AML-193 (cell line): ENCODE measurements at places on chromosomes 3 and 15.
A peak's percentile ranks its signal among the peaks of the same experiment; 100 is the strongest.

- DNase-seq = no peak
These were observed 98.1 kb upstream of the SNRPN start for GRCh38 chr15:24856397-24857390.

- DNase-seq = no peak
These were observed 25.7 kb downstream of the ECT2 start for GRCh38 chr3:172776049-172776717.

DNA sequence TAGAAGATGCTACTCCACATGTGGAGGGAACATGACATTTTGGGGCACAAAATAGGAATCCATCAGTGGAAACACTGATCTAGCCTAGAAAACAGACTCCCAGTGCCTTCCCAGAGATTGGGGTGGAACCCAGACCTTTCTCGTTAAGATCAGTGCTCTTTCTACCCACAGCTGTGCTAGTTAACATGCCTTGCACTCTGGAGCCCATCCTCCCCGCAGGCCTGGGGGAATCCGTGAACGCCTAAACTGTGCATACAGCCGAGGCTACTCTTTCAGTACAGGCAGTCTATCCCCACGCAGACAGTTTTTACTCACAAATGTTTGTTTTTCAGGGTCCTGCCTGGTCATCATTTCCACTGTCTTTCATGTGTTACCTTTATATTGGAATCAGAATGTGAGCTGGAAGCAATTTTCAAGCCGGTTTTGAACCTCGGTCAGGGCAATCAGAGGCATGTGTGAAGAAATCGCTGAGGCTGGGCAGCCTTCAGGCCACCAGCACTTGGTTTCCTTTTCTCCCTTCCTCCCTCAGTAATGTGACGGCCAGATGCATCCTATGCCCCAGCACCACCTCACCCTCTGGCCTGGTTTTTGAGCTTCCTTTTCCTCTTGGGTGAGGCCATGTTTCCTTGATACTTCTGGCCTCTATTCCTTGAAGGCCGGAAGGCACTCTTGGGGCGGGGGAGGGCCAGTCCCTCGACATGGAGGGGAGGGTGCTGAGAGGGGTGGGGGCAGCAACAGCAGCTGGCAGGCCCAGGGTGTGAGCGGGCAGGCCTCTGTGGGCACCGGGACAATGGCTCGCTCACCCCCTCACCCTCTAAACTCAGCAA is 123.6 kb upstream of the GALNT15 start:
- no peak for DNase-seq

GRCh38 chr15:74768771-74769342 is 13.0 kb upstream of the CSK start:
- DNase-seq = peak; percentile 43

GRCh38 chr15:39573287-39573686 is 7.6 kb upstream of the THBS1 start:
- no peak for DNase-seq

DNA sequence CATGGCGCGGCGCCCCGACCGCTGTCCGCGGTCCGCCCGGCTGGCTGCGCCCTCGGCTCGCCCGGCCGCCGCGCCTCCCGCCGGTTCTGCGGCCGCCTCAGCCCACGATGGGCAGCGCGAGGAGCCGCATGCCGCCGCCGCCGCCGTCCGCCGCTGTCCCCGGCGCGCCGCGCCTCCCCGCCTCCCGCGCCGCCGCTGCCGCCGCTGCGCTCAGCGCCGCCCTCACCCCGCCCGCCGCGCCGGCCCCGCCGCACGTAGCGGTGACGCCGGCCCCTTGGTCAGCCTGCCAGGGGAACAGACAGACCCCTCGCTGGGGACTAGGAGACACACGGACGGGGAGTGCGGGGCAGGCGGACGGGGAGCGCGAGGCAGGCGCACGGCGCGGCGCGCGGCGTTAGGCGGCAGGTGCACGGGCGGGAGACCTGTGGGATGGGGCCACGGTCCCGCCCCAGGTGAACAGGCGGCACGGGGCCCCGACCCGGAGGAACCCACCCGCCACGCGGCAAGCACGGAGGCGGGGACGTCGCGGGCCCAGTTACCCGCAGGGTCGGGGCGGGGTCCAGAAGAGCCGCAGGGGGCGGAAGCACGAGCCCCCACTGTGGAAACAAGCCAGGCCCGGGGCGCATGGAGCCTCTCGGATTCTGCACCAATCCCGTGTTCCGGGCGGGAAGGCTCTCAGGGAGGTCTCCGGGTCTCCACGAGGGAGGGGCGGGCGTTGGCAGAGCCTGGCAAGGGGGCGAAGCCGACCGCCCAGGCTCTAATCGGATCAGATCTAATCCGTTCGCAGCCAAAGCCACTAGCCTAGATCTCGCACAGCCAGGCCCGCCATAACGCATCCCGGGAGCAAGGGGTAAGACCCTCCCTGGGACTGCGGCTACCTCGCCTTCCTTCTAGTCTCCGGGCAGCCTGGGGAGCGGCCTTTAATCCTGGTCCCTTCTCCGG is at the start of gene CSPG5:
Gene CSPG5, minus strand, starts transcription at position 175 of the 942 bp plus-strand sequence. Its CDS starts 172 bp downstream, at position 3.
- no peak for DNase-seq

DNA sequence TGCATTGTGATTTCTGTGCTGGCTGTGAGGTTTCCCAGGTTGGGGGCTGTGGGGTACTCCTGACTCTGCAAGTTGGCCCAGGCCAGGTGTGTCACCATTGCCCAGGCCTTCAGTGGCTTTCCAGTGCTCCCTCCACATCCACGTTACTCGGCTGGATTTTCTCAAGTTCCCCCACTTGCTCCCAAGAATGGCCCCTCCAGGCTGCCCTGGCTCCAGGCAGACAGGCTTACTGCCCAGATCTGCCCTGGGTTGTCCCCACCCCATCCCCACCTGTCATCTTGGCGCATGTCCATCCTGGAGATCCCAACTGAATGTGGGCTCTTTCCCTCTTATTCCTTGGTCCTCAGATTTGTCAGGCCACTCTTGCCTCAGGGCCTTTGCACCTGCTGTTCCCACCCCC is 3.6 kb downstream of the APBA2 start:
- no peak for DNase-seq

DNA sequence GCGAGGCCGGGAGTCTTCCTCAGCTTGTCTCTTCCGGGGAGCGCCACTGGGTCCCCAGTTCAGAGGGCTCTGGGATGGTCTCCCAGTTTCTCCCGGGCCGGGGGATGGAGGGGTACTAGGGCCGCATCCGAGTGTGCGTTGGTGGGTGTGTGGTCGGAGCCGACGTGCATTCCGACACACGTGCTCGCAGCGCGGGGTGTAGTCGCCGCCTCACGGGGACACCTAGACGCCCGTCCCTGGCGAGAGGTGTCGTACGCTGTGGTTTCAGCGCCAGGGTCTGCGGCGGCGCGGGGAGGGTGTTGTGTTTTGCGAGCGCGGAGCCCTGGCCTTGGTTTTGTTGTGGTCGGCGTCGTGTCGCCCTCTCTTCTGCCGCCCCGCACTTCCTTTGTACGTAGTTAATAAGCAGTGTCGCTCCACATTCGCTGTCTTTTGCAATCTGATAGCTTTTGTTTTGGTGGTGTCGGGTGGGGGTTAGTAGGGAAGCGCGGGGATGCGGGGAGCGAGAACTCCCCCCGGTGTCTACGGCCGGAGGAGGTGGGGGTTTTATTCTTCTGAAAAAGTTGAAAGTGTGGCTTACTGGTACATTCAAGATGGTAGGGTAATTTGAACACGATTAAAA is 2.2 kb downstream of the IGF1R start:
- DNase-seq = no peak

DNA sequence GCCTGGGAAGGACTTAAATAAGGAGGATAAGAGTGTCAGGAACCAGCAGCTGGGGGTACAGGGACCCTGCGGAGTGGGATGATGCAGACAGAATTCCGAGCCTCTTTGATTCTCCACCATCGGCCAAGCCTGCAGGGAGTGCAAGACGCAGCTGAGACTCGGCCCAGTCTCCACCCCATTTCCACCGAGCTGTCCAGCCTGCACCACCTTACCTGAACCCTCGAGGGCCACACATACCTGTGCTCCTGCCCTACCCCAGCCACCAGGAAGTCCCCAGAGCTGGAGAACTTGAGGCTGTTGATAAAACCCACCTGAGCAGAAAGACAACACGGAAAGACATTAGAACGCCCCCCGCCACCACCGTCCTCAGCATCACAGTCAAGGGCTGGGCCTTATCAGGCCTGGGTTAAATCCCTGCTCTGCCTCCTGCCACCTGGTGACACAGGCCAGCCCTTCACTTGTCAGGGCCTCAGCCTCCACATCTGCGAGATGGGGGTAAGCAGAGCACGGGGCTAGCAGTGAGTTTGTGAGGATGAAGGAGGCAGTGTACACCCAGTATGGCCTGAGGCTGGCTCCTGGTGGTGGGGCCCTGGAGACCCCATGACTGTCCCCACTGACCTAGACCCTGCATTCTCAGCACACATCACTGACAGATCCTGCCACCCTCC is 8.1 kb downstream of the RRP9 start:
- no peak for DNase-seq
